ENCODE measurements at places on chromosomes 3 and 15.

GRCh38 chr15:100078511-100079220 is 263.1 kb downstream of the ADAMTS17 start:
- DNase-seq = no peak

DNA sequence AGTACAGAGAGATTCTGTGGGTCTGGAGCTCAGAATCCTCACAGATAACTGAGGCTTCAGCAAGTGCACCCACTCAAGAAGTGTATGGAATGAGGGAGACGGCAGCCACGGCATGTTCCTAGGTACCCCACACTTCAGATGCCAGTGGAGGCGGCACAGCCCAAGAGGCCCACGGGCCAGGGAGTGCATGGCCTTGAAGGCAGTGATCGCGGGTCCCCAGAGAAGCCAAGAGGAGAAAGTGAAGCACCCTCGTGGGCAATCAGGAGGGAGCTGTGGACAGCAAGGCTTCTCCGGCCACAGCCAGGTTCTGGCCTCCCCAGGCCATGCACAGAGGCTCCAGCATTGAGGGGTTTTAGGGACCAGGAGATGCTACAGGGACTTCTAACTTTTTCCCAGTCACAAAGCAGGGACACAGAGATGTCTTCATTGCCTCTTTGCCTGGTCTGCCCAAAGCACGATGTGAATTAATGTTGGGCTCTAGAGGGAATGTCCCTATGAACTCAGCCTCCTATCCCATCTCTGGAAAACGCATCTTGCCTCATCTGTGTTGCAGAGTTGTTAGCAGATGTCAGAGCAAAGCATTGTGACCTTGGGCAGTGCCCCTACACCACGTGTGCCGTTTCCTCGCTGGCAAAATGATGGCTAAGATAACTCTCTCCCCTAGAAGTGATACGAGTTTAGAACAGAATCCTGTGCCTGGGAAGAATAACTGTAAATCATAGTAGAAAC is 2.6 kb upstream of the MAP6D1 start:
- no peak for DNase-seq

- no peak for DNase-seq
Observed at GRCh38 chr3:195558602-195559001, 15.5 kb upstream of the PPP1R2 start.

GRCh38 chr3:67518236-67518635 is 136.2 kb downstream of the SUCLG2 start:
- DNase-seq = no peak

DNA sequence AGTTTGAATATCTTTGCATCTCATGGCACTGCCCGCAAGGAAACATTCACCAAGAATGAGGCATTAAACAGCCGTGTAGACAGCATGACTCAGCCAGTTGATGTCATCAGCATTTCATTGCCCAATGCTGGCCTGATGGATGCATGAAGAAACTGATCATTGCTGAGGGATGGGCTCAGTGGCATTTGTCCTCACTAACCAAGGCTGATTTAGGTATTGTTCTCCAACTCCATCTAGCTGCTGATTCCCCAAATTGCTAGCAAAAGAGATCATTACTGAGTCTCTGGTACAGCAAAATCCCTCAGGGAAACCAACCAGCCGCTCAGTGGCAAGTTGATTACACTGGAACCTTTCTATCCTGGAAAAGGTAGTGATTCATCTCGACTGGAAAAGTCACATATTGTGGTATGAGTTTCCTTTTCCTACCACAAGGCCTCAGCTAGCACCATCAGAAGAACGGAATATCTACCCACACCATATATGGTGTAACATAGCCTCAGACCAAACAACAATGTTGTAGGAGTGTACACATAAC is 186.5 kb upstream of the GAP43 start:
- no peak for DNase-seq

GRCh38 chr15:60406513-60407414 is 9.0 kb upstream of the ANXA2 start:
- DNase-seq = no peak

- DNase-seq = no peak
Observed at GRCh38 chr3:8888301-8888915, 74.9 kb downstream of the RAD18 start.

DNA sequence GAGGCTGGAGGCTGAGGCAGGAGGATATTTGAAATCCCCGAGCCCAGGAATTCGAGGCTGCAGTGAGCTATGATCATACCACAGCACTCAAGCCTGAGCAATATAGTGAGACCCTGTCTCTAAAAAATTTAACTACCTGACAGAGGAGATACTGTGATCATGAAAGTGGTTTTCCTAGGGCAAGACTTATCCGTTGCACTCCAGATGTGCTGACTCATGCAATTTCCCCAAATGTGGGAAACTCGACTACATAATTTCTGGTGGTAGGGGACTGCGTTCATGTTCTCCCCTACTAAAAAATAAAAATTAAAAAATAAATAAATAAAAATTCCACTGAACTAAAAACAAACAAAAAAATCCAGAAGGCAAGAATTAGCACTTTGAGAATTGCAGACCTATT is 271.7 kb downstream of the SHQ1 start:
- DNase-seq = no peak

DNA sequence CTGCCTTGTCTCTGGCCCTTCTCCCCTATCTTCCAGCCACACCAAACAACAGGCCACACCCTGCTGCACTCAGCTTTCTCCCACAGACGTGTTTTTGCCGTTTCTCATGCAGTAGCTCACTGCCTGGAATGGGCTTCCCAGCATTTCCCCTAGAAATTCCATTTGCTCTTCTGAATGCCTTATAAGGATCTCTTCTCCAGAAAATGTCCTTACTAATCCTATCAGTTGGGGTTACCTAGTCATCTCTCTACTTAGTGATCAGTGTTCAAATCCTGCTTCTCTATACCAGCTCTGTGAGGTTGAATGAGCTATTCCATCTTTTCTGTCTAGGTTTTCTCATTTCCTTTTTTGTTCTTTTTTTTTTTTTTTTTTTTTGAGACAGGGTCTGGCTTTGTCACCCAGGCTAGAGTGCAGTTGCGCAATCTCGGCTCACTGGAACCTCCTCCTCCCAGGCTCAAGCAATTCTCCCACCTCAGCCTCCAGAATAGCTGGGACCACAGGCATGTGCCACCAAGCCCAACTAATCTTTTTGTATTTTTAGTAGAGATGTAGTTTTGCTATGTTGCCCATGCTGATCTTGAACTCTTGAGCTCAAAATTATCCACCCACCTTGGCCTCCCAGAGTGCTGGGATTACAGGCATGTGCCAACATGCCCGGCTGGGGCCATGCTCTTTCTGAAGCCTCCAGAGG is 98.2 kb upstream of the CHD2 start:
- no peak for DNase-seq

- no peak for DNase-seq
Observed at GRCh38 chr15:66765478-66766281, 63.6 kb downstream of the SMAD6 start.

DNA sequence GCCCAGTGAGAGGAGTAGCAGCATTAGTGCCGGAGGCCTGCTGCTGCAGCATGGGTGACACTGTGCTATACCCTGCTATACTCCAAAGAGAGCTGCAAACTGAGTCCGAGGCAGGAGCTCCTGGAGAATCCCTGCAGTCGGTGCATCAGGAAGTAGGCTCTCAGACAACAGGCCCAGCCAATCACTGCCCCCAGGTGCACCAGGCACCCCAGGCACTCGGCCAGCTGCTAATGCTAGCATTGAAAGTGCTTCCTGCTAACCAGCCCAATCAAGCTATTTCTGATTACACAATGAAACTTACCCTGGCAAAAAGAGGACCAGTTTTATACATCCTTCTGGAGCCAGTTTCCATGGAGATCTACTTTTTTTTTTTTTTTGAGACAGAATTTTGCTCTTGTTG is 45.6 kb upstream of the IREB2 start:
- DNase-seq = no peak

GRCh38 chr15:73560501-73561117 is 72.6 kb downstream of the NPTN start:
- no peak for DNase-seq

GRCh38 chr15:57606816-57607215 is 15.1 kb downstream of the MYZAP start:
- no peak for DNase-seq

GRCh38 chr15:90190606-90191343 is 10.4 kb upstream of the SEMA4B start:
- no peak for DNase-seq

- DNase-seq = no peak
Observed at GRCh38 chr3:158768881-158769543, 32.8 kb upstream of the MFSD1 start.

DNA sequence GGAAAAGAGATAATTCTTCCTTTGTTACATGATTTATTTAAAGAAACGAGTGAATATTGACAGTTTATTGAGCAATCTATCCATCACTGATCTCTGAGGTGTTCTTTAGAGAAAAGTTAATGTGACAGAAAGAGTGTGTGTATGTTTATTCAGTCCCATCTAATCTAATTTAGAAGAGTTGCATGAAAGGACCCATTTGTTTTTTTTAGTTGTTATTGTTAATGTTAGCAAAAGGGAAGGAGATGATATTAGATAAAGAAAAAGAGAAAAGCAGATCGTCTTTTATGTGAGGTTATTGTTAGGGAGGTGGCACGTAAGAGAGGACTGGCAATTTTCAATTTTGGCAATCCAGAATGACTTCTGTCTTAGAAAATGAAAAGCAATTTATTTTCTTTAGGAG is 46.5 kb downstream of the NMD3 start:
- DNase-seq = no peak

DNA sequence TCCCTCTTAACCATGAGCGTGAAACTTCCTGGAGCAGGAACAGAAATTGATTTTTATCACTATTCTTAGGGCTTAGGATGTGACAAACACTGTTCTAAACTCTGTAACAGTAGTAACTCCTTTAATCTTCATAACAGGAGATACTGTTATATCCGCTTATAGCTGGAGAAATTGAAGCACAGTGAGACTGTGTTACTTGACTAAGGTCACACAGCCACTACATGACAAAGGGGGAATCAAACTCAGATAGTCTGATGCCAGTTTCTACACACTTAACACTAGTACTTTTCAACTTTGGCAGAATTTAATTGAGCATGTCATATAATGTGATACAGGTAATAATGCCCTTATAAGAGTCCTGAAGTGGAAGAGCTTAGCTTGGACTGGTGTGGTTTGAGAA is 800 bp upstream of the TARS3 start:
- no peak for DNase-seq

GRCh38 chr3:37145611-37146010 is 28.8 kb downstream of the LRRFIP2 start:
- no peak for DNase-seq

DNA sequence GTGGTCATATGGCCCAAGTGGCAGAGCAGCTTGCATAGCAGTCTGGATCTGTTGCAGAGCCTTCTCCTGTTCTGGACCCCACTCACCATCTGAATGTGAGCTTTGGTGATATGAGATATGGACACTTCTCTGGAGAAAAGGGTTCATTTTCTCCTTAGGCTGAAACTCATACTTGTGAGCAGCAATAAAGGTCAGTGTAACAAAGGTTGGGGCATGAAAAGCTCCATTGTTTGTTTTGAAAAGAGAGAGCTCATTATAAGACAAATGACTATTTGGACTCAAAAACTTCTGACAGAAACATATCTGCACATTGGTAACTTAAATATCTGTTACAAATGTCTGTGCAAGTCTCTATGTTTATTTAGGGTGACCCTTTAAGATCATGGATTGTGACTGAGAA is 517.3 kb downstream of the MFSD1 start:
- no peak for DNase-seq

DNA sequence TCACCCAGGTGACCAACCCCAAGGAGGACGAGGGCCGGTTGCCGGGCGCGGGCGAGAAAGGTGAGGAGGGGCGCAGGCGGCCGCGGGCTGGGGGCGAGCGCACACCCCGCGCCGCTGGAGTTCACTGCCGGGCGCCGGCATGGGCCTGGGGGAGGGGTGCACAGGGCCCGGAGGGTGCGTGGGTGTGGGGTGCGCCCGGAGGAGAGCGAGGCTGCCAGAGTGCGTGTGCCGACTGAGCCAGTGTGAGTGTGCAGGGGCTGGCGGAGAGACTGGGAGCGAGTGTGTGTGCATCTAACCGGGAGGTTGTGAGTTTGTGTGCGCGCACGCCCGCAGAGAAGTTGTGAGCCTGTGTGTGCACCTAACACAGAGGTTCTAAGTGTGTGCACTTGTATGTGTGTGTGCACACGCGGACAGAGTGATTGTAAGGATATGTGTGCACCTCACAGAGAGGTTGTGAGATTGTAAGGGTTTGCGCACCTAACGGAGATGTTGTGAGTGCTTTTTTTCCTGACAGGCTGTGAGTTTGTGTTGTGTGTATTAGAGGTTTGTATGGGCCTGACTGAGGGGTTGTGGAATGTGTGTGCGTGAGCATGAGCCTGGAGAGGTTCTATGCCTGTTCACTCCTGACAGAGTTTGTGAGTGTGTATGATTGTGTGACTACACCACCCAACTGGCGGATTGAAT is 681 bp downstream of the CTDSPL start:
- no peak for DNase-seq

GRCh38 chr3:31213869-31214486 is 318.7 kb upstream of the STT3B start:
- no peak for DNase-seq

GRCh38 chr15:64246364-64247189 is 83.8 kb upstream of the PPIB start:
- no peak for DNase-seq

DNA sequence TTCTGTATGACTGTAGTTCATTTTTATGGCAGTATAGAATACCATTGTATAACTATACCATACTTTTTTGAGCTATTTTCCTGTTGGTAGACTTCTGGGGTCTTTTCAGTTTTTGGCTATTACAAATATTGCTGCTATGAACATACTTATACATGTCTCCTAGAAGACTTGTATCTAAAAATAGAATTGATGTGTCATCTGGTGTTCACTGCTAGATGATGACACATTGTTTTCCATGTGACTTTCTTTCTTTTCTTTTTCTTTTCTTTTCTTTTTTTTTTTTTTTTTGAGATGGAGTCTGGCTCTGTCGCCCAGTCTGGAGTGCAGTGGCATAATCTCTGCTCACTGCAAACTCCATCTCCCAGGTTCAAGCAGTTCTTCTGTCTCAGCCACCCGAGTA is 69.8 kb downstream of the SH3GL3 start:
- DNase-seq = no peak

DNA sequence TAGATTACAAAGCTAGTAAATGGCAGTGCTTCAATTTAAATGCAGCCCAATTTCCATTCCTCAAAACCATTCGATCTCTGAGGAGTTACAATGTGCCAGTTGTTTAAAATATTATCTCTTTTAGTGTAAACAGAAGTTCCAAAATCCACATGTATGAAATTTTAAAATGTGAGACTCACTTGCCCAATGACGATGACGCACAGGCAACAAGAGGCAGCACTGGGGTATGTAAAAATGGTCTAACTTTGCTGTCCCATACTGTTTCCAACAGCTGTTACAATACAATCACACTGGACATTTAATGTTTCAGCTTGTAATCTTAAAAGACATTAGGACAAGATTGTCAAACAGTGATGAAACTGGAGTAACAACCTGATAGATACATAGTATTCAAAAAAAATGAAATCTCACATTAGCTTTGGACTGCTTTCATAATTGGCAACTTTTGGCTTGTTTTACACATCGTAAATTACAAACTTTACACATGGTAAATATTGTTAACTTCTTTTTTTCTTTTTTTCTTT is 12.2 kb downstream of the SLTM start:
- no peak for DNase-seq
